Activated CD8-positive, alpha-beta T cell treated with anti-CD3 and anti-CD28 coated beads, Interleukin-2, amount 10 ng/mL, durations not matched to agents 7 days and 5 days (primary cell): ENCODE measurements at places on chromosomes 2 and 18.

DNA sequence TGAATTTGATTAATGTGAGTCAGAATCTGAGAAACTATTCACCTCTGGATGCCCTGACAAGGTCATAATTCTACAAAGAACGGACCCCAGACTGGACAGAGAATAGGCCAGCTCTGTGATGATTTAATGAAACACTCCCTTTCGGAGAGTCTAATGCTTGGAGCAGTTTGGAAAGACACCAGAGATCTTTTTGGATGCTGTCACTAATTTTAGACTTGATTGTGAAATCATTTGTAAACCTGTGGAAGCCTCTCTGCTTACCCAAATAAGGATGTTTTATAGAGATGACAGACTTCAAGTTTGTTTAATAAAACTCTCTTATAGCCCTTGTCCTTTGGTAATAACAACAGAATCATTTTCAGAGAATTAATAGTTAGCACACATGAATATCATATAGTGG is 83.5 kb downstream of the MYL12B start:
- no peak for DNase-seq

- no peak for DNase-seq
Observed at GRCh38 chr2:237626813-237627440, 460 bp upstream of the LRRFIP1 start.

DNA sequence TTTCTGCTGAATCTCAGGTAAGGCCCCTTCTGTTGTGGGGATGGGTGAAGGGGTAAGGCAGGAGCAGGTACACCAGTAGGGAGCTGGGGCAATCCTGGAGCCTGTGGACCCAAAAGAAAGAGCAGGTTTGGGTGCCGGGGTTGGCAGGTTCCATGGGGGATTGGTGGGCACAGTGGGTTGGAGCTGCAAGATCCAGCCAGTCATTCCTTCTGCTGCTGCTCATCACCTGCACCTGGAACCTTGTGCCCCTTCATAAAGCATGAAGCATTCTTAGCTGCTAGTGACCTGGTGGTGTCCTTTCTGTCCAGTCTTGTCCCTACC is 24.9 kb downstream of the FHOD3 start:
- no peak for DNase-seq

DNA sequence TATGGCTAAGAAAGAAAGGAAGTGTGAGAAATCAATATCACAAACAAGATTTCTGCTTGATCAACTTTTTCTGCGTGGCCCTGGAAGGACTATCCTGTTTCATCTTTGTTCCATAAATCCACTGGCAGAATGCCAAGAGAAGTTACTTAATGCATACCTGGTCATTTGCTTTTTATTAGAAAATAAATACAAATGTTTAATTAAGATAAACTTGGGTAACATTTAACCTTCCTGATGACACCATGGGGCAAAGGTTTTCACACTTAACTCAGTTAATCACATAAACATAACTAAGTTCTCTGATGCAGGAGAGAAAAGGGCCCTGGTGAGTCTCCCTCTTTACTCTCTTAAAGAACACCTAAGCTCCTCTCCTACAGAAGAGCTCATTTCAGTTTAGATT is 203.3 kb downstream of the AFF3 start:
- no peak for DNase-seq

DNA sequence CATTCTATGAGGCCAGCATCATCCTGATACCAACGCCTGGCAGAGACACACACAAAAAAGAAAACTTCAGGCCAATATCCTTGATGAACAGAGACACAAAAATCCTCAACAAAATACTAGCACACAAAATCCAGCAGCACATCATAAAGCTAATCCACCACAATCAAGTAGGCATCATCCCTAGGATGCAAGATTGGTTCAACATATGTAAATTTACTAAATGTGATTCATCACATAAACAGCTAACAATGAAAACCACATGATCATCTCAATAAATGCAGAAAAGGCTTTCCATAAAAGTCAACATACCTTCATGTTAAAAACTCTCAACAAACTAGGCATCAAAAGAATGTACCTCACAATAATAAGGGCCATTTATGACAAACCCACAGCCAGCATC is 65.3 kb downstream of the WDPCP start:
- no peak for DNase-seq

DNA sequence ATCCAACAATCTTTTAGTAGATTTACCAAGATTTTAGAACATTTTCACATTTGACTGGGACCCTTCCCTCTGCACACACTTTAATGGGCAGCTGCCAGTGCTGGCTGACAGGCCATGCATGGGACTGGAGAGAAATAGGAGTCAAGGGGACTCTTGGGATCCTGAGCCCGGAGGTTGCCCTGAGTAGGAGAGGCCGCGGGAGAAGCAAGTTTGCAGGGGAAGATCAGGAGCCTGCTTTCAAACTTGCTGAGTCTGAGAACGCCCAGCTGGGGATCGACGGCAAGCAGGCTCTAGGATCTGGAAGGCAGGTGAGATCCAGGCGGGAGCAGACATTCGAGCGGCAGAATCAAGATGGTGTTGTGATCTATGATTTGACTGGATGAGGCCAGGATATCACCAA is 186.1 kb downstream of the HDAC4 start:
- DNase-seq, result no peak

DNA sequence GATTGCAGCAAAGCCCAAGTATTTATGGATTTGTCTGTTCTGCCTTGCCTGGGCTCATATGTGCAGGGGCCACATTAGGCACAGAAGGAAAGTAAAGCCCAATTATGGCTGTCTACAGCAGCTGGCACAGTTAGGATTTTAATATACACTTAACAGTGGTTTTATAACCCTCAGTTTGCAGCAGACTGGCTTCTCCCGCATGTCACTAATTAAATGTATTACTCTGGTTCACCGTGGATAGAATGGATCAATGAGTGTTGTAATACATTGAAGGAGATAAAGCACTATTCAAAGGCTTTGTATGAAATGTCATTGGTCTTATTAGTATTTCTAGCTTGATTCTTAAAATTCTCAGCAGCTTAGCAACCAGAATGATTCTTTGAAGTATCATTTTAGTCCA is 320.2 kb downstream of the KCNS3 start:
- no peak for DNase-seq

DNA sequence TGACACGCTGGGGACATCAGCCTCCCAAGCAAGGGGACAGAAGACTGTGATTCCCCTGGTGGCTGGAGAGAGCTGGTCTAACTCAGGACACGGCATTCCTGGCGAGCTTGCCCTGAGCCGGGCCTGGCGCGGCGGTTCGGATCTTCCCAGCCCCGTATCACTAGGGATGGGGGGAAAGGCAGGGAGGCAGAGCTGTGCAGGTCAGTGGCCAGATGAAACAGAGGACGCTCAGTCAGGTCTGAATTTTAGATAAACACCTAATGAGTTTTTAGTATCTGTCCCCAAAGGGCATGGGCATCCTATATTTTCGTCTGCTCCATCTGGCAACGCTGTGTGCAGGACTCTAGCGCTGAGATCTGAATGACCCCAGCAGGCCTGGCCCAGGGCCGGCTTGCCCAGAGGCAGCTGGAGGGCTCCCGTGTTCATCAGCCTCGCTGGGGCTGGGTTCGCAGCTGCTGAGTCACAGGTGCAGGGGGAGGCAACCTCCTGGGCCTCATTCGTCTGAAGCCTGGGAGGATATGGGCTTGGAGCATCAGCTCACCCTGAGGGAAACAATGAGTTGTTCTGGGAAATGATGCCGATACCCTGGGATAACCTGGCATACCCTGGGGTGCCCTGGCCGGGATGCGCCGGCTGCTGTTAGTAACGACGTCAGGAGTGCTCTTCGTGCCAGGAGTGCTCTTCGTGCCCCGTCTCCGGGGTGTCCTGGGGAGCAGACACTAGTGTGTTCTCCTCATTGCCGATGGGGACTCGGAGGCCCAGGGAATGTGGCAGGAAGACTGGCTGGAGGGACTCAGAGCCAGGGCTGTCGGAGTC is 48.1 kb upstream of the HPCAL1 start:
- no peak for DNase-seq

DNA sequence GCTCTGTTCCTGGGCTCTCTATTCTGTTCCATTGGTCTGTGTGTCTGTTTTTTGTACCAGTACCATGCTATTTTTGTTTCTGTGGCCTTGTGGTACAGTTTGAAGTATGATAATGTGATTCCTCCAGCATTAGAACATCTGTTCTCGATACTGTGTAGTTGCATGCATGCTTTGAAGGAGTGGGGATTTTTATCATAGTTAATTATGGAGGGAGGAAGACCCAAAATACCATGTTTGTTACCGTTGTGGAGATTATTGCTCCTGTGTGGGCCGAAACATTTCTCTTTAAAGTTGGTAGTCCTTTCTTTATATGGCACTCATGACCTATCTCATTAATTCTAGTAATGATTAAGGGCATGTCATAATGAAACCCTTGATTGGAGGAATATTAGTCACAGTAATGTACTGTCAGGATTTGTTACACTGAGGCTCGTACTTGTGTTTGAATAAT is 87.6 kb downstream of the TTC27 start:
- DNase-seq, result no peak

GRCh38 chr2:23697256-23698075 is 229.5 kb downstream of the ATAD2B start:
- DNase-seq, result no peak

- no peak for DNase-seq
Observed at GRCh38 chr18:68779169-68779568, 18.7 kb upstream of the CCDC102B start.

DNA sequence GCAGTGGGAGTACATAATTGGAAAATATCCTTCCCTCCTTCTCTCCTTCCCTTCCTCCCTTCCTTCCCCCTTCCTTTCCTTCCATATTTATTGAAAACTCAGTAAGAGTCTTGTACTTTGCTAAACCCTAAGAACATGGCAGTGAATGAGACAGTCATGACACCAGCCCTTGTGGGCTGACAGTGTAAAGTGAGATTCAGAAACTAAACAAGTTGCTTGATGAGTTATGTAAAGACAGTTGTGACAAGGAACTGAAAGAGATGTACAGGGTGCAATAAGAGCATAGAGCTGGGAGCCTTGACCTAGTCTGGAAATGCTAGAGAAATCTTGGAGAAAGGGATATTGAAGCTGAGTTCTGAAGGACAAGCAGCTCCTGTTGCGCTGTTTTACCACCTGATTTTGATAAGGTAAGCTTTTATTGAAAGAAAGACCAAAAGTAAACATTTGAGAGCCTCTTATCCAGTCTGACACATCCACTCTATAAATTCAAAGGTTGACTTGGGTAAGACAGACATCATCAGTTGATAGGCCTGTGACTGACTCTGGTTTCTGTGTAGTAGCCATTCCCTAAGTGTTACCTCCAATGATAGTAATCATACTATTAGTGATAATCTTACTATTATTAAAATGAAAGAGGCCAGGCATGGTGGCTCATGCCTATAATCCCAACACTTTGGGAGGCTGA is 66.5 kb upstream of the SKOR2 start:
- DNase-seq, result no peak

DNA sequence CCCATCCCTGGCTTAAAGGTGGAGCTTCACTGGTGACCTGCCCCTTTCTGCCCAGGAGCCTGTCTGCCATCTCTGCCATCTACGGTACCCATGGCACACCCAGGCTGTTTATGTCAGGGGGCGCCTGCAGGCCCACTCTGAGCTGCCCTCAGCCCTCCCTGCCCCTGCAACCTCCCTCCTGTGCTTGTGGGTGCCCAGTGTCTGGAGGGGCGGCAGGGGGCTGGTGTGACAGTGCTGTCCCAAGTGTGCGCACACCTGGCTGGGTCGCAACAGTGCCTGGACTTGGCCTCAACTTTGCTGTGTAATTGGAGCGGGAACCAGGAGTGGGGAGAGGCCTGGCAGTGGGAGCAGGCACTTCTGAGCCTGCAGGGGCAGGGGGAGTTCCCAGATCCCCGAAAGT is 102.4 kb downstream of the ALMS1 start:
- DNase-seq, result no peak
